ENCODE measurements at places on chromosomes 3 and 15.

GRCh38 chr3:10361375-10361774, 40.5 kb upstream of the SEC13 start:
- DNase-seq: no peak

DNA sequence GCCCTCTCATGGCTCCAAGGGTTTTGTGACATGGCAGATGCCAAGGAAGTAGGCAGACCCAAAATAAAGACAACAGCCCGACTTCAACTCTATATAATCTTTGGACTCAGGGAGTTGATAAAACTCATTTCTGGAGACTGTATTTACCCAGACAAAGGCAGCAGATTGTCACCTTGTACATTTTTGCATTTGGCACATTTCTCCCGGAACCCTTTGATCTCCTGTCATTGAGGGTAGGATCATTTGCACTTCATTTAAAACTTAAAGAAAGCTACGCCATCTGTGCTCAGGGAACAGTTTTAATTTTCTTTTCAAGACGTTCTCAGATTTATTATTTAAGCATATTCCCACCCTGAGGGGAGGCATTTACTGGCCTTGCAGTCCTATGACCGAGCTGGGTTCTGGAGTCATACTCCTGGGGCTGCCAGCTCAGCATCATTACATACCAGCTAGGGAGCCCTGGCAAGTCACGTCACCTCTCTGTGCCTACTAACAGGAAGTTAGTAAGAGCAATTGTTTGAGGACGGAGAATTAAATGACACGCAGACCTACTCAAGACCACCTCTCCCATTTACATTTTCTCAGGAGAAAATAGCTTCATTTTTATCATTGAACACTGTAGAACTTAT, 5.9 kb downstream of the CDCP1 start:
- no peak for DNase-seq

DNA sequence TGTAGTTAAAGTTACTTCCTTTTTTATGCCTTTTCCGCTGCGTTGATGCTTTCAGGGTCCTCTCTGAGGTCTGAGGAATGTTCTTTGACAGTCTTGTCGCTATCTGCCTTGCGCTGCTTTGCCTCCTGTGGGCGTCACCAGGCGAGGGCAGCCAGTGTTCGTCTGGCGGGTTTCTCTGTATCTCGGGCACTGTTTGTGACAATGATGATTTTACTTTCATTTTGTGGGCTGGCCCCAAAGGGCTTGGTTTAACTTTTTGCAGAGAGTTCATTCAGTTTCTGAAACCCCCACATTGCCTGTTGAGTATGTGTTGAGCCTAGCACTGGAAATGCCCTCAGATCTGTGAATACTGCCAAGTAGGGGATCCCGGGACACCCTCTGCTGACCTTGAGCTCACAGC, 24.6 kb upstream of the SACM1L start:
- no peak for DNase-seq

- no peak for DNase-seq
These were observed 35.8 kb upstream of the SLCO2A1 start for GRCh38 chr3:134065252-134066157.

DNA sequence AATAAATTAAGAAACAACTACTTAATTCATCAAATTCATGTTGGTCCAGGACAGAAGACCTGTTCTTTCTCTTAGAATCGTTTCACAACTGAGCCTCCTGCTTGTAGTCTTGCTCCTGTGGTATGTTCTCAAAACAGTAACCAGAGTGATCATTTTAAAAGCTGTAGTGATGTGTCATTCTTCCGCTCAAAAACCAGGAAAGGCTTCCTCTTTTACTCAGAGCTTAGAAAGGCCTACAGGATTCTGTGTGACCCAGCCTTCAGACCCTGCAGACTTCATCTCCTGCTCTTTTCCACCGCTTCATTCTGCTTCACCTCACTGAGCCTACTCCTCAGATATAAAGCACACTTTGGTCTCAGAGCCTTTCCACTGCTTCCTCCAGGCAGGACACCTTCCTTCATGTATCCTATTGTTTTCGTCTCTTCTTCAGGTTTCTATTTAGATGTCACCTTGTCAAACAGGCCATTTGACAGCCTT, 22.7 kb downstream of the ST6GAL1 start:
- DNase-seq: no peak

DNA sequence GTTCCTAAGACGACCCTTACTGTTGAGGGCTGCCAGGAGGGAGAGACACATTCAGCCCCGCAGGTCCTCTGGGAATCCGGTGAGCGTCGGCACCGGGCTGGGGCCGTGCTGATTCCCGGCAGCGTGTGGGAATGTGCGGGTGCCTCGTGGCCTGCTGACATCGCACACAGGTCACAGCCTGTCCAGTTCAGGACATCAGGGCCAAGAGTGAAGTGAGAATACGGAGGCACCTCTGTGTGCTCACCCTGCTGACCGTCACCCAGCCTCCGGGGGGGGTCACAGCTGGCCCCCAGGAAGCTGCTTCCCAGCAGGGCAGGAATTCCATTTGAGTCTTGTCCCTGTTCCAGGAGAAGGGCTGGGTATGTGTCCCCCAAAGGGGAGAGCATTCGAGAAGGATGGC, 53.6 kb downstream of the PGPEP1L start:
- DNase-seq: no peak

GRCh38 chr15:69340243-69340900, 41.7 kb downstream of the PAQR5 start:
- no peak for DNase-seq

- no peak for DNase-seq
These were observed 87.8 kb upstream of the MDFIC2 start for GRCh38 chr3:70400194-70400593.

DNA sequence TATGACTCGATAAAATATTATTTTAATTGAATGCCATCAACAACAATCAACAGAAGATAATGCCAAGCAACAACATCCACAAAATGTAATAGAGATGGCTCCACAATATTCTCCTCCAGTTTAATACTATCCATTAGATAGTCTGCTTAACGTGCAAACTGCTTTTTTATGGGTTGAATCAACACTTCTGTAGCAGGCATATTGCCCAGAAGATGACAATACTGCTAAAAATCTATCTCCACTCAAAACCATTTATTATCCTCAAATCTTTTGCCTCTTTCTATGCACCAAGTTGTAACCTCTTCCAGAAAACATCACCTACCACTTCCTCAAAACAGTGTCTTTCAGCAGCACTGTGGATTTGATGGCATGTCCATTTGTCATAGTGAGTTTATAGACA, 295.7 kb upstream of the LMCD1 start:
- no peak for DNase-seq

GRCh38 chr15:70758790-70759462, 4.4 kb downstream of the UACA start:
- no peak for DNase-seq

GRCh38 chr3:159765030-159765859, 223.4 kb upstream of the IL12A start:
- DNase-seq: peak; percentile 61

DNA sequence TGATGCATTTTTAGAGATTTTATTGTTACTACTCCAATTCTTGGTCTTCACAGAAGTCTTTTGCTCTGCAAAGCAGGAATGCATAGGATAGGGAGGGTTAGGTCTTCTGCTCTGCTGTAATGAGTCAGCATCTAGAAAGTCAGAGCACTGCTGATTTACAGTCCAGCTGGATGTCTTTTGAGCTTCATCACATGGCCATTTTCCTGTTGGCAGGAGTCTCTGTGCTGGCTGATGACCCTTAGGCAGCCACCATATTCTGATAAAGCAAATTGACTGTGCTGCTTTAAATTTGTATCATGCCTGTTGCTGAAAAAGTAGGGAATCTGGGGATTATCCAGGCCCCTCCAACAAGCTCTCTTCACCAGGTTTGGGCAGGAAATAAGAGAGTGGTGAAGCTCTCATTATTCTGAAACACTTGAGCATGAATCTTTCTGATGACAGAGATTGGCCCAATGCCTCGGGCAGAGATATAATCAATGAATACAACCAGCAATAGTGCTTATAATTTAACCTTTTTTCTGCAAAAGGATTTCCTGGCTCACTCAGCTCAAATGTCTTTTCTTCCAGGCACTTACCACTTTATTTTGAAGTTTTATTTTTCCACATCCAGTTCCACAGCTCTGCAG, 9.7 kb upstream of the CRBN start:
- no peak for DNase-seq

DNA sequence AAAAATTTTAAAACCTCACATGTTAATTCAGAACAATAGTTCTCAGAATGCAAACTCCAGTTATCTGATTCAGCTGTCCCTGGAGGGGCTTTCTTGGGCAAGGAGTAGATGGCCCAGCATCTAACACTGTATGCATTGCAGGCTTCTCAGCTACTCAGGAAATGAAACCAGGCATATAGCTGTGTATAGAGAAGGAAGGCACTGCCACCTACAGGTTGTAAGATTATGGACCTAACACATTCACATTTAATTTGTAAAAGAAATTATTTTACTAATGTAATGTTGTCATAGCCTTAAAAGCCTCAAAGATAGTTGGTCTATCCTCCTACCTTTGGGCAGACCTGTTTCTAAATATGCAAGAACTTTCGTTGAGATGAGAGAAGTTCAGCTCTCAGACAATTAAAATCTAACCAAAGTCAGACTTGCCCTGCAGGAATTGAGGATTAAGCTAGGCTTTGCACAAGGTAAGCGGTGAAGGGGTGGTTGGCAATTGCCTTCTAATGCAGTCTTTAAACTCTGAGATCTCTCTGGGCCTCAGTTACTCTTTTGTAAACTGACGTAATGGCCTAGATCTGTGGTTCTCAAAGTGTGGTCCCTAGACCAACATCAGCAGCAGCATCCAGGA, 132.8 kb upstream of the SLC24A5 start:
- peak; percentile 19 for DNase-seq

GRCh38 chr3:5822843-5823242, 635.3 kb downstream of the EDEM1 start:
- DNase-seq: no peak

DNA sequence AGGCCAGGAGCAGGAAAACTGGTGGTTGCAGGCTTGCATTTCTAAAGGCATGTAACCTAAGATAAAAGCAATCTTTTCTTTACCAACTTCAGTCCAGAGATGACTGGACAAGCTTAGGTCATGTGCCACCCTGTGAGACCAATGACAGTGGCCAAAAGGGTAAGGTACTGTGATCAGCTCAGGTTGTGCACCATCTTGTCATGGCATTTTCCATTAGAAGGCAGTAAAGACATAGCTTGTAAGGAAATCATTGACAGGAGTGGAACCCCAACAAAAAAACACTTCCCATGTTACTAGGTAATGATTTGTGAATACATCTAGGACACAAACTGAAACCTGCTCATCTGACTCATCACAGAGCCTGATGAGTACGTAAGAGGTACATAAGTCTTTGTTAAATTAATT, 35.2 kb downstream of the SSR3 start:
- no peak for DNase-seq

GRCh38 chr3:71936681-71937080, 151.7 kb upstream of the PROK2 start:
- DNase-seq: no peak

- DNase-seq: no peak
These were observed 61.7 kb downstream of the FSIP1 start for GRCh38 chr15:39720621-39721611.

DNA sequence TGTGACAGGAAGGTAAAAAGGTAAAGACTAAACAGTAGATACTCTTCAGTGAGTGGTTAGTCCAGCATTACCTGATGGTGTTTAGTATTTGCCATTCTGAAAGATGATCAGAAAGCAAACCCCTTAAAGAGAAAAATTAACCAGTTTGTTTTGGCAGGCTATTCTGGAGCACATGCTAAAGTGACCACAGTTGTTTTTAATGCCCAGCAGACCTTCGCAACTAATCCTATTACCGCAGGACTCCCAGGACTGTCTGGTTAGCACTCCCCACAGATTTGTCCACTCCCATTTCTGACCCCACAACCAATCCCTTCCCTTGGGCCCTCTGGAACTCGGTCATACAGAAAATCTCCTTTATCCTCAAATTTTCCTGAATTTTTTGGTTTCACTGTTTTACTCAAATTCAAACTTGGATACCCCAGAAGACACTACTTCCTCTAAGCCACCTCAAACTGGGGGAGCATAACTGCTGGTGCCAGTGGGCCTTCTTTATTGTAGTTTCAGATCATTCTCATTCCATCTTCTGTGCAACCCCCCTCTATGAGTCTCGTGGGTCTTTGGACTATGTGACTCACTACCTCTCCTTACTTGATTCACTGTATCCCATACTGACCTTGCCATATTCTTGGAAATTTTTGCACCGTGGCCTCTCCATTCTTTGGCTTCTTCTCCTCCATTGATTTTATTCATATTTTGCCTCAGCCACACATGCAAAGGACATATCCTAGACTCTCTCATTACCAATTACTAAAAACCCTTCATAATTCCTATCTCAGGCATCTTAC, 104.4 kb downstream of the RBMS3 start:
- DNase-seq: no peak

DNA sequence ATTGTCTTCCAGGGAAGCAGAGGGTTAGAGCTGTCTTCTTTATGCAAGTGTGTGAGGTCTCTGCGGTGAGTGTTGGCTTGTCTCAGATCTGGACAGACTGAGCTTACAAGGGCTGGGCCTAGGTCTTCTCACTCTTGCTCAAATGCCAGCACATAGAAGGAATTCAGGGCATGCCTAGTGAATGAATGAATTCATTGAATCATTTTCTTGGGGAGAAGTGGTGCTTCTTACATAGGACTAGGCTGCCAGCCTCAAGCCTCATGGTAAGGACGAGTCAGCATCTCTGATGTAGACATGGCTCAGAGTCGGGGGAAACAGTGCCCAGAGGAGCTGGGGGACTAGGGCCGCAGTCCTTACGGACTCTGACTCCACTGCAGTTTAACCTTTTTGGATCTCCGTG, 17.2 kb downstream of the MKRN2 start:
- no peak for DNase-seq

- DNase-seq: no peak
These were observed 156.8 kb downstream of the ALCAM start for GRCh38 chr3:105523501-105523900.

DNA sequence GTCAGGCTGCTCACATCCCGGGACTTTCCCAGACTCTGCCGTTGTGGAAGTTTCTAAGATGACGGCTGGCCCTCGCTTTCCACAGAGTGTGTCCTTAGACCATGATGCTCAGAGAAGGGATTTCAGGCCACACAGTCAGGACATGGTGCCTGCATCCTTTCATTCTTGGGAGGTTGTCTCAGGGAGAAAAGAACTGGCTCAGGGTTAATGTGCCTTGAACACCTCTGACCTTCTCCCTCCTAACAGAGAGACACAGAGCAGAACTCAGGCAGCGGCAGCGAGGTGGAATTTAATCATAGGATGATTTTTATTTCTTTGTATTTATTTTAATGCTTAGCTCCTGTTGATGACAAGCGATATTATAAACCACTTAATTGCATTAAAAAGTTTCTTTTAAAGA, 96.9 kb upstream of the ATP2B2 start:
- DNase-seq: no peak

DNA sequence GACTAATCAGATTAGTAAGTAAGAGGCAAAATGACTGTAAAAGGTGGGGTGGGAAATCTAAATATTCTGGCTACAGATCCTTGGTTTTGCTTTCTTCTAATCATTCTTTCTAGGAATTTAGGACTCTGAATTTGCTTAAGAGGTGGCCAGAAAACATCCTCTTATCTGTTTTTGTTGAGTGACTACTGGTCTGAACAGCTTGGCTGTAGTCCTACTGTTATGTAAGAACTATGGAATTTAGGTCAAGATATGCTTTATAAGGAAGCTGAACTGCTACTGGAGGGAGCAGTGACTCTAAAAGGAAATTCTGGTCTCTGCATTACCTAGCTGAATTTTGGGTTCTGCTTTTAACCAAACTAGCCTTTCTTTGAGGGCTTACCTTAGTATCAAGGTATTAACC, 33.5 kb upstream of the CSPG5 start:
- DNase-seq: no peak

Data from dorsolateral prefrontal cortex (tissue), 122 donors.